ENCODE measurements at places on chromosomes 5 and 9.

GRCh38 chr5:112776301-112776856, 38.7 kb downstream of the APC start:
- DNase-seq: no peak

DNA sequence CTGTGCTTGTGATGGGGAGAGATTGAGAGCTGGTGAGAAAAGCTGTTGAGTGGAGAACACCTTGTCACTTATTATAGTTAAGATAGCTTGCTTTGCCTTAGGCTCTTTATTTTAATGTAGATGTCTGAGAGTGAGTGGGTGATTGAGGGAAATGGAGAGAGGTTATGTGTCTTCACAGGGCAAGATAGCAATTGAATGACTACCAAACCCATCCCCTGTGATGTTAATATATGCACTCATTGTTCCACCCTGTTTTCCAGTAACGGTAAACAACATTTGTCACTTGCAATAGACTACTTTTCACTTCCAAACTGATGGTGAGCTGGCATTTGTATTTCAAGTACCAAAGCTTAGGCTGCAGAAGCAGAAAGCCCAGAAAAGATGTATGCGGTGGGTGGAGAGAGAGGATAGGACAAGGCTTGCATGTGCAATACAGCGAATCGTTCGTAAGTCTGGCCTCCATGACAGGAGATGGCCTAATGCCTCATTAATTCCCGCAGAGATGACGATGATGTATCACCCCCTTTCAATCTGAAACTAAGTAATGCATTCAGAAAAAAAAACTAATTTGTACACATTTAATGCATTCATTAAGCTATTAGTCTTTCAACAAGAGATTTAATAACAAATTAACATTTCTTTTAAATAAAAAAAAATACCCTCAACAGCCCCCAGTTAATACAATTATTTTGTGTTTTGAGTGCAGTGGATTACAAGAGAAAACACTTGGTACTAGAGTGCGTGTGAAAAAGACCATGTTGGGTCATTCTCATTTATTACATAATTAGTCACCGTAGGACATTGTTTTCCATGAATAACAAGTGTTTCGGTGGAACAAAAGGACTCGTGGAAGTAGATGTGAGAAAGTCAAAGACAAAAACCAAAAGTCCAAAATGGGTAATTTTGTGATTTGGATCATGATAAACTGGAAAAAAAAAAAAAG, 699.0 kb downstream of the BRINP1 start:
- DNase-seq: no peak

DNA sequence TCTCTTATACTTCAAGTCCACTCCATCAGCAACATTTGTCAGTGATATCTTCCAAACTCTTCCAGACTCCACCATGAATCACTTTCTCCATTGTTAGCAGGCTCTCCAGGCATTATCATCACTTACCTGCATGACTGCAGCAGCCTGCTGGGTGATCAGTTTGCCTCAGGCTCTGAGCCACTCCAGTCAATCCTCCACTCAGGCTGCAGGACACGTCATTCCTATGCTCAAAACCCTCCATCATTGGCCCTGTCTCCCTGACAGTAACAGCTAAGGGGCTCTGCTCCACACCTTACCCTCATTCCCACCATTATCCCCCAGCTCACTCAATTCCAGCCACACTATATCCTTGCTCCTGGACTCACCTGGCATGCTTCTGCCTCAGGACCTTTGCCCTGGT, 10.7 kb downstream of the DIRAS2 start:
- no peak for DNase-seq

DNA sequence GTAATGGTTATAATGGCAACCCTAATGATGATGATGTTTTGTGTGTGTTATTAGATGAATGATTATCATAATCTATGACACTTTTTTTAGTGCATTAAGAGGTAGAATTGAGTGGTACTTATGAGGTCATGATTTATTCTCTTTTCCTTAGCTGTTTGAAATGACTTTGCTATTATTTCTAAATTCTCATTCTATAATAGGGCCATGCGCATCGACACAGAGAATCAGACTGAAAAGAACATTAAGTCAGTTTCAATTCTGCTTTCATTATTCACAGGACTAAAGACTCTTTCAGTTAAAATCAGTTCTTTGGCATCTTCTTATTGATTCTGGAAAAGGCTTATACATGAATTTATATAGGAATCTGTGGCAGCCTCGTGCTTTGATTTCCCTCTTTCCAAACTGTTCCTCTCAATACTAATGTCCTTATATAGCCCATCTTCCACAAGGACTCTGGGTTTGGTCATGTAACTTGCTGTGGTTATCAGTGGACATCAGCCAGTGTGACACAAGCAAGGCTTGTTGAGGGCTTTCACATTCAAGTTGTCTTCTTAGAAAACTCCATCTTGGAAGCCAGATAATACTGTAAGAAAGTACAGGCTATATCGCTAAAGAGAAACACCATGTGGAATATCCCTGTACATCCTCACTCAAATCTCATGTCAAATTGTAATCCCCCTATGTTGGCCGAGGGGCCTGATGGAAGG, 140.3 kb upstream of the CHD1 start:
- DNase-seq: no peak

DNA sequence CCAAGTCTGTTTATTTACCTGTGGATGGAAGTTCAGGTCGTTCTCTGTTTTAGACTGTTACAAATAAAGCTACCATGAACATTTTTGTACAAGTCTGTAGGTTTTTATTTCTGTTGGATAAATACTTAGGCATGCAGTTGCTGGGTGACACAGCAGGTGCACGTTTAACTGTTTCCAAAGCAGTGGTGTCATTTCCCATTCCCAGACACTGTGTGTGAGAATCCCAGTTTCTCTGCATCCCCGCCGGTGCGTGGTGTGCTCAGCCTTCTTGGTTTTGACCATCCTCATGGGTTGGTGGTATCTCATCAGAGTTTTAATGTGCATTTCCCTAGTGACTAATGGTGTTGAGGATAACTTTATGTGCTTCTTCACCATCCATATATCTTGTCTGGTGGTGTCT, 27.2 kb downstream of the AHRR start:
- DNase-seq: no peak

GRCh38 chr9:91676046-91676445, 252.4 kb upstream of the NFIL3 start:
- DNase-seq: no peak

DNA sequence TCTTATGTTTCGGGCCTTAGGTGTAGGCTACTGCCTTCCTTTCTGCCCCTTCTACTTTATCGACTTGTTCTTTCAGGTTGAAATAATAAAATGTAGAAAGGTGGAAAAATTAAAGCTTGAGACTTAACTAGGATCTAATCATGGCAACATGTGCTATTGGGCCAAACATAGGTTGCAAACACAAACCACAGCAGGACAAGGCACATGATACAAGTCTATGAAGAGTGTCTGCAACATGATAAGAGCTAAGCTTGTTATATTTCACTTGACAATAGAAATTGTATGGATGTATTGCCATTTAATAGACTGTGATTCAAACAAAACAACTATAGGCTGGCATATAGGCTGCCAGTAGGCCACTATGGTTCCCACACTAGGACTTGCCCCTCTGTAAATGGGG, 1.7 kb upstream of the ERAP2 start:
- no peak for DNase-seq

DNA sequence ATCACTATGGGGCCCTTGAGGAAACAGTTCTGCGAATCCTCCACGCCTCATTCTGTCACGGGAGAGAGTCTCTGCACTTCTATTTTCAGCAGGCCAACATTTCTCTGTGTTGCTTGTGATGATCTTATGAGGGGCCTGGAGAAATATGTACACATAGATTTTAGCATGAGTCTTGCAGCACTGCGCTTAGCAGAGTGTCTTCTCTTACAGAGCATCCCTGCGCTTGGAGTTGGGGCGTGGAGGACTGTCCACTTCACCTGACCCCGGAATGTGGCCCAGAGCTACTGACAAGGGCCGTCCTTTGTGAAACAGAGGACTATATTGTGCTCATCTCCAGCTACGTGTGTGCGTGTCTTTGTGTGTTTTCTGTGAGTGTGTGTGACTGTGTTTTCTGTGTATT, 428.2 kb upstream of the IRX4 start:
- DNase-seq: no peak

GRCh38 chr5:178777520-178777919, 47.1 kb upstream of the ZNF354A start:
- no peak for DNase-seq

DNA sequence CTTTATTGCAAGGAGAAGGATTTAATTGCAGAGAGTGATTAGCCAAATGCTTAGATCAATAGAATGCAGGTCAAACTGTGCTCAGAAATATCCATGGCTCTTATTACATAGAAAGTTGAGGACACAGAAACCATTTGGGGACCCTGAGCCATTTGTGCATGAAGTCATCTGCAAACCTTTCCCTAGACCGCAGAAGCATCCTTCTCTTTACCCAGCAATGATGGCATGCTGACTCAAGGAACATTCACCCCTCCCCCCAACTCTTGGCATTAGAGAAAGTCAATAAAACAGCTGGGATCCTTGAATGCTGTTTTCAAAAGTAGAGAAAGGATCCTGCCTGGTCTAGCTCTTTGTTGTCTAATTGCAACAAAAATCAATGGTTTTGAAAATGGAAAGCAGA, 73.5 kb downstream of the PPP2R2B start:
- DNase-seq: no peak

GRCh38 chr5:113177225-113177624, 200.6 kb downstream of the DCP2 start:
- no peak for DNase-seq

DNA sequence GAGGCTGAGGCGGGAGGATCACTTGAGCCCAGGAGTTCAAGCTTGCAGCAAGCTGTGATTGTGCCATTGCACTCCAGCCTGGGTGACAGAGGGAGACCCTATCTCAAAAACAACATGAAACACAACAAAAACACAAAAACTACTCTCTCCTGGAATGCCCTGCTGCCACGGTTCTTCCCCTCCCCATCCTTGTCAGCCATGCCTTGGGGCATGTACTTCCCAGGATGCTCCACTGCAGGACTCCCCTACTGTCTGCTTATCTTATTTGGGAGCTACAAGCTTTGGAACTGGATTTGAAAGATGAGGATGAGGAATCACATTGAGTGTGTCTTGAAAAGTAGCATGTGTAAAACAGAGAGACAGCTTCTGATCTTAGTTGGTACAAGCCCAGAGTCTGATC, 40.1 kb upstream of the KIAA1958 start:
- DNase-seq: no peak

DNA sequence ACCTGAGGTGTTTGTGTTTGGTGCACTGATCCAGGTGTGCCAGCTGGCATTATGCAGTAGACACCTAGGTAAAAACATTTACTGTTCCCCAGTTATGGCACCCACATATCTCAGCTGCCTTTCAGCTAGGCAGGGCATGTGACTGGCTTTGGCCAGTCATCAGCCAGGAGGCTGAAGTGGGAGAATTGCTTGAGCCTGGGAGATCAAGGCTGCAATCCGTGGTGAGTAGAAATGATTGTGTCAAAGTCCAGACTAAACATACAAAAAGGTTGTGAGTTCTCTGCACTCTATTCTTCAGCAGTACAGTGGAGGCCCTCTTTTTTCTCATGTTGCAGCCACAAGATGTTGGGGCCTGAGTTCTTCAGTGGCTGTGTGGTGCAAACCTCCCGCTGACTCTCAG, 3.2 kb upstream of the FBLL1 start:
- DNase-seq: no peak

GRCh38 chr5:134148986-134149539, 27.7 kb downstream of the SKP1 start:
- DNase-seq: no peak
